ENCODE measurements at places on chromosomes 6 and 20. TPM values are rescaled to one million over a fixed set of nuclear protein-coding genes. Genes with fewer than 3 reads are reported as not detected.

Gene RPS10
- polyA plus RNA-seq, result 1,386 TPM

Gene GABRR1
- not detected for polyA plus RNA-seq

Gene FAM83C
- polyA plus RNA-seq, result not detected

Gene RNF39
- polyA plus RNA-seq, result 0.64 TPM

Gene CLIC1
- polyA plus RNA-seq, result 265 TPM
